ENCODE measurements at places on chromosomes 16 and 17.
A peak's percentile ranks its signal among the peaks of the same experiment; 100 is the strongest.

- peak; percentile 84 for DNase-seq
Measured at GRCh38 chr16:11004973-11005610, 60.7 kb downstream of the CLEC16A start.

DNA sequence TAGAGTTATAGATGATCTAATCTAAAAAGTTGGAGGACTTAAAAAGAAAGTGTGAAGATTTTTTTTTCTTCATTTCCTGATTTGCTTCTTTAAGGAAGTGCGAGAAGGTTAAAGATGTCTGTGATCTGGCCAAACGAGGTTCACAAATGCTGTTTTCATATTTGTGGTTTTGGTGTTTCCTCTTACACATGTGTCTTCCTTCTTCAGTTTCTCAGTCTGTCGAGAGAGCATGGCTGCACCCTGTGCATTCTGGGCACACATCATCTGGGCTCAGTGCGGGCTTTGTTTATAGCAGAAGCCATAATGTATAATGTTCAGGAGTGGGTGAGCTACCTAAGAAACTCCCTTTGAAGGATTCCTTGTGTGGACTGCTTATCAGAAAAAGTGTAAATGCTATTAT, 260.4 kb upstream of the TBX2 start:
- peak; percentile 92 for DNase-seq

- peak; percentile 26 for DNase-seq
Measured at GRCh38 chr17:20116683-20117309, 107.6 kb downstream of the SPECC1 start.

DNA sequence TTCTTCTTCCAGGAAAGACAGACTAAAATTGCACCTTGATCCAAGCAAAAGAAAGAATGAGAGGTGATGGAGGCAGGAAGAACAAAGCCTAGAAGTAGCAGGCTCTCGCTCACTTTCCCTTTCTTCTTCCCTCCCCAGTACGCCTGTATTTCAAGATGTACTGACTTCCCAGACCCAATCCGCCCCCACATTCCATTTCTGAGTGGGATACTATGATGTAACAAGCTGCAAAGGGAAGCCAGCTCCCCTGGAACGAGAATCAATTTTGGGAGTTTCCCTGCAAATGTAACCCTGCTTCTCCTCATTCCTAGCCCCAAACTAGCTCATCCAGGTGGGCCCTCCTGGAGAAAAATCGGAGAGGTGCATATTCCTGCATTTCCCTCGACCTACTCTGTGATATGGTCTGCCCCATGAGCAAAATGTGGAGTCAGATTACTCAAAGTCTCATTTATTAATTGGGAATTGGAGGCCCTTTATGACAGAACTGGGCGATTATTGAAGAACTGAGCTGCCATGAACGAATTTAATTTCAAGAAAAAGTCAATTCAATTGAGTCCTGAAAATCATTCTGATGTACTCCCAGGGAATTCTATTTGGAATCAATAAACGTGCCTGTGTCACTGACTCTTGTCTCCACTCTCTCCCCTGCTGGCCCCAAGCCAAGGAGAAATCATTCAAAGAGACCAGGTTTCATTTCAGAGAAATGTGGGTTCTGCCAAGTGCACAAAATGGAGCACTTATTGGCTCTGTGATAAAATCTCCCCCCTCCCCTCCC, 398.9 kb downstream of the SHISA9 start:
- DNase-seq: no peak

DNA sequence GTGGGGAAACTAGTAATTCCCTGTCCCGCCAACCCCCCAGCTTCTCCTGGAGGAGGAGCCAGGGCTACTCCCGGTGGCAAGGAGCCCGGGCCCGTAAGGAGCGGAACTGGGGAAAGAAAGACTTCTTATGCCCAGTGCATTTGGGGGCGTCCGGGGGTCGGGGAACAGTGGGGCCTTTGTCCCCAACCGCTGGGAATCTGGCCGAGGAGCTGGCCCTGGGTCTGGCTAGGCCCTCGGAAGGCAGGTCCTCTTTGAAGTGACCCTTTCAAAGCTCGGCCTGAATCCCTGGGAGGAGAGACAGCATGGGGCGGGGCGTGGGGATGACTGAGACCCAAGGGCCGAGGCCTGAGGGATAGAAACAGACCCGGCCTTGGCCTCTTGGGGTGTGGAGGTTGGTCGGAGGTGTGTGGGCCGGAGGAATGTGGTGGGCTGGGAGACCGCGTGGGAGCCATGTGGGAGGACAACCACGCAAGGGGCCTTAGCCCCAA, 6.0 kb downstream of the ARHGAP23 start:
- no peak for DNase-seq

GRCh38 chr16:85114909-85115567, 2.8 kb upstream of the CIBAR2 start:
- DNase-seq: peak; percentile 81

DNA sequence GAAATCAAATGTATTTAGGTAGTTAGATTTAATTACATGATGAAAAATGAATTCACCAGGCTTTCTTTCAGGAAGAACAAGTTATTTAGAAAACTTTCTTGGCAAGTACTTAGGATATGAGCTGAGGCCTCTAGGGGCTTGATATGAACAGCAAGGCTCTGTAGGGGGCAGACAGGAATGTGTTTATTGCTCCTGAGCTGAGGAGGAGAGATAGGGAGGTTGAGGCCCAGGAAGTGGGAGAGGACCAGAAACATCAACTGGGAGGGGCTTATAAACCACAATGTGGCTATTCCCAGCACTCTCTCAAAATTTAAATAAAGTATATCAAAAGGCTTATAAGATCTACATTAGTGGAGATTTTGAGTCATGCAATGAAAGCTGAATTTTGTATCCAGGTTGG, 154.0 kb upstream of the MAF start:
- peak; percentile 4 for DNase-seq

GRCh38 chr16:68246666-68247065, 1.5 kb downstream of the PLA2G15 start:
- no peak for DNase-seq

GRCh38 chr17:74290340-74290739, 16.3 kb downstream of the DNAI2 start:
- DNase-seq: no peak

- peak; percentile 39 for DNase-seq
Measured at GRCh38 chr16:50037662-50038220, 12.7 kb downstream of the CNEP1R1 start.

DNA sequence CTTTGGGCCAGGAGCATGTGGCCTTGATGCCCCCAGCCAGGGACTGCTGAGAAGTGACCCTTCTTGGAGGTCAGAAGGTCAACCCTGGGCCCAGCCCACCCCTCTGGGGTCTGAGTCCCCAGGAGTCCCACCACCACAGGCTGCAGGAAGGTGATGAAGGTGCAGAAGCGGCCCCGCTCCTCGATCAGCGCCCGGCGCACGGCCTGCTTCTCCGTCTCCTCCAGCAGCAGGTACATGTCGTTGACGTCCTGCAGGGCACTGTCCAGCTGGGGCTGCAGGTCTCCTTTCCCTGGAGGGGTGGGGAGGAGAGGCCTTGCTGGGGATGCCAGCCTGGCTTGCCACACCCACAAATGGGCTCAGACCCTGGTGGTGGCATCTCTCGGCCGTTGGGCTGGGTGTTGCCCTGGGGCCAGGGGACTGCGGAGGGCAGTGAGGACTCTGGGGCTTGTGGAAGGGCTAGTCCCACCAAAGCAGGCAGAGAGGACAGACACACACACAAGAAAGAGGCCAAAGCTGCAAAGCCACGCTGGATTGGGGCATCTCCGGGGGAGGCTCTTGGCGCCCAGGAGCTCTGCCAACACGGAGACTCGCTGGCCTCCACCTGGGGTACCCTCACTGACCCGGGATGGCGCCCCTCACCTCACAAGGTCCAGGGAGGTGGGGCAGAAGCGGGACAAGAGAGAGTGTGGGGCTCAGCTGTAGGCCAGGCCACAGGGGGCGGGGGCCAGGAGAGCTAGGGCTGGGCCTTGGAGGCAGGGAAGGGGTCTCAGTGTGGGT, 7.5 kb downstream of the MTSS2 start:
- no peak for DNase-seq
